ENCODE measurements at places on chromosomes 6 and 20.

DNA sequence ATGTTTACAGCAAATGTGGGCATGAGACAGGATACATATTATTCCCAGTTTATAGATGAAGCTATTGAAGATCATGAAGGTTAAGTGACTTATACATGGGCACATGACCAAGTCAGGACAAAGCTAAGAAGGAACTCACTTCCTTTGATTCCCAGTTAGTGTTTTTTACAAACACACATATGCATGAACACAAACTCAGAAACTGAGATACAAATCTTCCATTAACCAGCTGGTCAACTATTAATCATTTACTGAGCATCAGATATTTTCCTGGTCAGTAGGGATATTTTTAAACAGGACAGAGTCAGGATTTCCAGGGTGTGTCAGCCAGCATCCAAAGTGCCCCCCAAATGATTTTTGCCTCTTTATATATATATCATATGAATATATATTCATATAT is 222.2 kb downstream of the OGFRL1 start:
- no peak for DNase-seq

- no peak for DNase-seq
Observed at GRCh38 chr6:155497273-155497672, 41.6 kb upstream of the NOX3 start.

DNA sequence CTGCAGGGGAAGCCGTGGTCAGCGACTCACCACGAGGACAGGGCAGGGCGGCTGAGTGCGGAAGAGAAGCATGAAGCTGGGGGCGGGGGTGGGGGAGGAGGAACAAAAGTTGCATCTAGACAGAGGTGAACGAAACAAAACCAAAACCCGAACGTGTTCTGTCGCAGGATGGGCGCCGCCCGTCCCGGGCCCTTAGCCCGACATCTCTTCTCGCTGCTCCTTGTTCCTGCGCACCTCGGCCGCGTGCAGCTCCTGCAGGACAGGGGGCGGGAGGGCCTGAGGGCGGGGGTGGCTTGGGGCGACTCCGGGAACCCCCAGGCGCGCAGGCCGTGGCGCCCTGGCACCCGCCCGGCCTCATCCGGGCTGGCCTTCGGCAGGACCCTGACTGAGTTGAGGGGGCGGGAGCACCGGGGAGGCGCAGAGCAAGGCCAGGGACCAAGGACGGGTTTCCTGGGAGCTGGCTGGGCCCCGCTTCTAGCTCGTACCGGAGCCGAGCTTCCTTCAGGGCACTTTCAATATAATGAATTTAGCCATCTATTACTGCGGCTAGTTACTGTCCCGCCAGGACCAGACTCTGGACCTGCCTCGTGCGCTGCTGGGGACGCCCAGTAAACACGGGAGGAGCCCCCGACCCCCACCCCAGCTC is 12.0 kb downstream of the STMN3 start:
- DNase-seq: no peak

DNA sequence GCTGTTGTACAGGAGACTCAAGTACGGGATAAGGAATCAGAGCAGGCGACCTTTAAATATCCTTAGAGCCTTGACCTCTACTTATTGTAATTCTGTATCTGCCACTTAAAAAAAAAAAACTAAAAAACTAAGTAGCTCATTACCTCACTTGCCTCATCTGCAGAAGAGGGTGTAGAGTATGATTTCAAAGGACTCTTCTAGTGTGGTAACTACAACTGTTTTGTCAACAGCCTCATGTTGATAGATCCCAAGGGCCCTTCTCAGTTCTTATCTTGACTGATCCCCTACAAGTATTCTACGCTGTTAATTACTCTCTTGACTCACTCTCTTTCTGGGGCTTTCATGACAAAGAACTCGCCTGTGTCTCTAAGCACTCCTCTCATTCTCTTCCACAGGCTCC is 16.7 kb upstream of the PDYN start:
- DNase-seq: no peak

DNA sequence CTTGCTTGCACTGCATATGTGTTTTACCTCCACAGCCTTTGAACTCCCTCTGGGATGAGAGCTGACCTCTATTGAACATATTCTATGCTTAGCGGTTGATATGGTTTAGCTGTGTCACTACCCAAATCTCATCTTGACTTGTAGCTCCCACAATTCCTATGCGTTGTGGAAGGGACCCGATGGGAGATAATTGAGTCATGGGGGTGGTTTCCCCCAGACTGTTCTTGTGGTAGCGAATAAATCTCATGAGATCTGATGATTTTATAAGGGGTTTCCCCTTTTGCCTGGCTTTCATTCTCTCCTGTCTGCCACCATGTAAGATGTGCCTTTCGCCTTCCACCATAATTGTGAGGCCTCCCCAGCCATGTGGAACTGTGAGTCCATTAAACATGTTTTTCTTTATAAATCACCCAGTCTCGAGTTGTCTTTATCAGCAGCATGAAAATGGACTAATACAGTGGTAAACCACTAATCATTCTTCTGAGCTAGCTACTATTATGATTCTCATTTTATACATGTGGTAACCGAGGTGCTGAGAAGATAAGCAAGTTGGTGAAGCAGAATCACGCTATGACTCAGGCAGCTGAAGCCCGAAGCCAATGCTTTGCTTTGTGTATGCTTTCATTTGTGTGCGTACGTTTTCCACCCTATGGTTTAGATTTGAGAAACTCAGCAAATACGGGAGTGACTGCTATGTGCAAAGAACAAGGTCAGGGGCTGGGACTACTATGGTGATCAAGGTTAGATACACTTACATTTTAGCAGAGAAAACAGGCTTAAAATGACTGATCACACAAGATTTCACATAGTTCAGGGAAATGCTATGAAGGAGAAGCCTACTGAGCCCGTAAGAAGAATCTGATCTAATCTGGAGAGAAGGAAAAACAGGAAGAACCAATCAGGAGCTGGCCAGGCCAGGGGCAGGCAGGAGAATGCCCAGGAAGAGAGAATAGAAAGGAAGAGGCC is 363.5 kb downstream of the ESR1 start:
- DNase-seq: no peak

DNA sequence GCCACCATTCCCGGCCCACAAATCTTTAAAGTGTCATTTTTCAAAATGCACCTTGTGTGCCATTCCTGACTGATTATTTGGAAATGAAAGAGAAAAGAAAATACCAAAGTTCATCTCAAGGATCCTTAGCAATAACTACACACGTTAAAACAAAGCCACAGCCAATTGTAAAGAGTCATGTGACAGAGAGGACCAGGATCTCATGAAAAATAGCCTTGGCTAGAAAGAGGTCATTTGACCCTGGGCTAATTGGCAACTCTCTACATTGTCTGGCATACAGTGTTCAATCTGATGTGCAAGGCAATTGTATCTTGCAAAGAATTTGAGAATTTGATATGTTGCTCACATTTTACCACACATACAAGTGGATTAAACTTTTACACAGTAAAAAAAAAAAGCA is 31.6 kb upstream of the HLA-G start:
- no peak for DNase-seq

DNA sequence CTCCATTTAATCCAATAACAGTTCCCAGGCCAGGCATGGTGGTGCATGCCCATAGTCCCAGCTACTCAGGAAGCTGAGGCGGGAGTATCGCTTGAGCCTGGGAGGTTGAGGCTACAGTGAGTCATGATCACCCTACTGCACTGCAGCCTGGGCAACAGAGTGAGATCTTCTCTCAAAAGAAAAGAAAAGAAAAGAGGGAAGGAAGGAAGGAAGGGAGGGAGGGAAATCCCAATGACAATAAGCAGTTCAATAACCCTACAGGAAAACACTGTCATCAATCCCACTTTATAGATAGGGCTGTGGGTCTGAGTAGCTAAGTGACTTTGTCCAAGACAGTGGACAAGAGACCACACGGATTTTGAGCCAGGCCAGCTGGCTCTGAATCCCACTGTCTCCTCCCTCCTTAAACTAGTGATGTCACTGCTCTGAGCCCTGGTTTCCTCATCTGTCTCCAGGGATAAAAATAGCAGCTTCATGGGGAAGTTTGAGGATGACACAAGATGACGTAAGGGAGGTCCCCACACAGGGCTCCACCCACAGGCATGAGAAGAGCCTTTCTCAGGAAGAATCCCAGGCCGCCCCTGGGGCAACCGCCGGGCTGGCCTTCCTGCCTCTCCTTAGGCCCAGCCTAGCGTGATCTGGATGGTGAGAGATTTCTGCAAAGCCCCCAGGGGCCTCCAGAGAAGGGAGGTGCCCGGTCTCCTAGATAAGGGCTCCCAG is 7.2 kb upstream of the TRIB3 start:
- no peak for DNase-seq

DNA sequence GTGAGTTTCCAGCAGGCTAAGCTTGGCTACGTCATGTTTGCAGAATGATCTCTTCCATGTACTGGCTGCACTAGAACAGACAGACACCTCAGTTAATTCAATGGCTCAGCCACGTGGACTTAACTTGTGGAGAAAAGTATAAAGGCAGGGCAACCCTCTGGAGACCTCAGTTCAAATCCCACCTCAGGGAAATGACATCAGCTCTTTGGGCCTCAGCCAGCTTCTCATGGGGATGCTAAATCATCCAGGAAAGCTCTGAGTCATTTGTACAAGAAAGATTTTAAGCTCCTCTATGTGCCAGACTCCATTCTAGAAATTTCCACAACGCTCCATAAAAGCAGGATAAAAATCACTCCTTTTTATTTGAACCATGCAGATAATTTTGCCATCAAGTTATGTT is 128.5 kb upstream of the SALL4 start:
- DNase-seq: no peak

DNA sequence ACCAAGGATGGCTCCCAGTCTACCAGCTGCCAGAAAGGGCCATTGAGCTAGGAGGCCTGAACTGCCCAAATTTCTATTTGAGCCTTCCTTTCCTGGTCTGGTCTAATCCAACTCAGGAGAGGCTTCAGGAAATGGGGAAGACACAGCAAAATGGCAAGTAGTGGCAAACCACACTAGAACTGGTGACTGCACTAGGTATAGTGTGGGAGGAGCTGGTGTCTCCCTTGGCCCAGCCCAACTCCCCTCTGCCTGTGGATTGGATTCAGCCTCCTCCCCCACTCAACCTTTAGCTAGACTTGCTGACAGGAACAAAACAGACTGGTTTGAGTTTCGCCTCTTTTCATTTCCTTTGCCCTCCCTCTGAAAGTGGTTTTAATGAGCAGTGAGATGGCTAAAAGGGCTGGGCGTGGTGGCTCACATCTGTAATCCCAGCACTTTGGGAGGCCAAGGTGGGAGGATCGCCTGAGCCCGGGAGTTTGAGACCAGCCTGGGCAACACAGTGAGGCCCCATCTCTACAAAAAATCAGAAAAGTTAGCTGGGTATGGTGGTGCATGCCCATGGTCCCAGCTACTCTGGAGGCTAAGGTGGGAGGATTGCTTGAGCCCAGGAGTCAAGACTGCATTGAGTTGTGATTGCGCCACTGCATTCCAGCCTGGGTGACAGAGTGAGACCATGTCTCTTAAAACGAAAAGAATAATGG is 17.5 kb downstream of the MRPS18A start:
- DNase-seq: no peak

- no peak for DNase-seq
Observed at GRCh38 chr20:50416269-50417022, 93.7 kb upstream of the PTPN1 start.

DNA sequence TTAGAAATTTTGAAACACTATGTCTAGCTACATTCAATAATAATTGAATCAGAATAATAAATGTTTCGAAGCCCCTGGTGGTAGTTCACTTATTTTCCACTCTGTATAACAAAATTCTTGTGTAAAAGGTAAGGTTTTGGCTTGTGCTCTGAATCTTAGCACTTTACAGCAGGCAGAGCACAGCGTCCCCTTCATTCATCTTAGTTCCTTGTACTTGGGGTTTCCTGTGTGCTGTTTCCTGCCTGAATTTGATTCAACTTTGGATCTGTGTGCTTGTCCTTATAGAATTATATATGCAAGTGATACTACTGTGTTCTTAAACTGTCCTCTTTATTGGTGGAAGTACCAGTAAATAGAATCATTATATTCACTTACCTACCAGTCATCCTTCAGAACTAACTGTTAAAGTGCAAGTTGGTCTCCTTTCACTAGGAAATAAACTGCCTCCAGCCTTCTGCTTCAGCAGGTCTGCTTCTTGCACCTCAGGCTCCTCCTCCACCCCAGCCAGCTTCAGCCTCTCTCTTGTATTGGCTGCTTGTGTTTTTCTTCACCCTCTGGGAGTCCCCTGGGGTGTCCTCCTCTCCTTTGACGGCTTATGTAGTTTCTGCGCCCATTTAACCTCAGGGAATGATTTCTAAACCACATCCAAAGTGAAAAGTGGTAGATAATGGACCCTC is 28.8 kb upstream of the TULP4 start:
- no peak for DNase-seq

- no peak for DNase-seq
Observed at GRCh38 chr6:125923366-125923877, 33.1 kb upstream of the HINT3 start.

- no peak for DNase-seq
Observed at GRCh38 chr6:120473804-120474203, 860.5 kb downstream of the TBC1D32 start.

DNA sequence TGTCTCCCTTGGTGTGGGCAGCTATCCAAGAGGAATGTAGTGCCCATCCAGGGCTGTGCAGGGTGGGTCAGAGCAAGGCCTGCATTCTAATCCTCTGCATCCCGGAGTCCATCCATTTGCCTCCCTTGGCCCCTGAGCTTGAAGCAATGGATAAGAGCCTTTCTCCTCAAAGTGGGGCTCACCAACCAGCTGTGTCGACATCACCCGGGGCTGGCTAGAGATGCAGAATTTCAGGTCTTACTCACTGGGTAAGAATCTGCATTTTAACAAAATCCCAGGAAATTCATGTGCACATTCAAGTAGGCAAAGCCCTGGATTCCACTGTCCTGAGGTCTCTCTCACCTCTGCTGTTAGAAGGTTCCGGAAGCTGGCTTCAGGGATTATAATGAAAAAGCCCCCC is 95.3 kb downstream of the MDGA1 start:
- DNase-seq: no peak

- DNase-seq: no peak
Observed at GRCh38 chr20:45959956-45960630, 11.9 kb downstream of the ZNF335 start.

DNA sequence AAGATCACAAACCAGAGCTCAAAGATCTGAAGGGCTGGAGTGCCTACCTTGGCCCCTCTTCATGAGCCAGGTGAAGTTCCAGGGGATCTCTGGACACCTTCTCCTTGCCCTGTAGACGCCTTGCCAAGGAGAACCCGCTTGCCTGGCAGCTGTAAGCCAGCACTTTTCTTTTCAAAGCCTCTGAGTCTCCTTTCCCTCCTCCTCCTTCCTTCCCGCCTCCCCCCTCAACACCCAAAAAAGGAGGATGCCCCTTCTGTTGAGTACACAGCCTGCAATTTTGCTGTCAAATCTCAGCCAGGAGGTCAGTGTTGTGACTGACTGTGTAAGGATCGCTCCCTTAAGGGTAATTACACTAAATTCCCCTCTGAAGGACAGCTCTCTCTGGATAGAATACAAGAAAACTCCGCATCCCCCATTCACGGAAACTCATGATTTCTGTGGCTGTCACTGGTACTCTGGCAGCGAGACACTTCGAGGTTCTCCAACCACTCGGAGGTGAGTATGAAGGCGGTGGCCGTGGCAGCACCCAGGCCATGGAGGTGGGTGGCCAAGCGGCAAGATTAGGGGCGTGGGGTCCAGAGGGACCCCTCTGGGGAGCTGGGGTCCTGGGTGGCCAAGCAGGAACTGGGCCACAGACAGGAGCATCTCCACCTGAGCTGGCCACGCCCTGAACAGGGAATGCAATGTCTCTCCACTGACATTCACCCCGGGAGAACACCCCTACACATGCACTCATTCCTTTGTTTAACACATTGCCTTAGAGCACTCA is 23.2 kb upstream of the FOXP4 start:
- DNase-seq: no peak
